ENCODE measurements at places on chromosomes 13 and 19.

DNA sequence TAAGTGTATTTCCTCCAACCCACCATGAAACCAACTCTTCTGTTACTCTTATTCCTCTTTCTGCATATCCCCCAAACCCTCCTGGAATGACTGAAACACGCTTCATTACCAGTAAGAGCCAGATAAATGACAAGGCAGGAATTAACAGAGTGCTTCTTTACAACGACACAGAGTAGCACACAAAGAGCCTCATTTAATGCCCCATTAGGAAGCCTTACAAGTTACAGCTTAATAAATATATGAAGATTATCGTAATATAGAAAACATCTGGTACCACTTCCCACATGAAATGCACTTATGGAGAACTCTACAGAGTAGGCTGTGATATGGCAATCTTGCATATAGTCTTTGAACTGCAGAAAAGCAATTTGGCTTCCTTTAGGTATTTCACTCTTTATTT, 116.8 kb downstream of the ENOX1 start:
- DNase-seq: no peak

DNA sequence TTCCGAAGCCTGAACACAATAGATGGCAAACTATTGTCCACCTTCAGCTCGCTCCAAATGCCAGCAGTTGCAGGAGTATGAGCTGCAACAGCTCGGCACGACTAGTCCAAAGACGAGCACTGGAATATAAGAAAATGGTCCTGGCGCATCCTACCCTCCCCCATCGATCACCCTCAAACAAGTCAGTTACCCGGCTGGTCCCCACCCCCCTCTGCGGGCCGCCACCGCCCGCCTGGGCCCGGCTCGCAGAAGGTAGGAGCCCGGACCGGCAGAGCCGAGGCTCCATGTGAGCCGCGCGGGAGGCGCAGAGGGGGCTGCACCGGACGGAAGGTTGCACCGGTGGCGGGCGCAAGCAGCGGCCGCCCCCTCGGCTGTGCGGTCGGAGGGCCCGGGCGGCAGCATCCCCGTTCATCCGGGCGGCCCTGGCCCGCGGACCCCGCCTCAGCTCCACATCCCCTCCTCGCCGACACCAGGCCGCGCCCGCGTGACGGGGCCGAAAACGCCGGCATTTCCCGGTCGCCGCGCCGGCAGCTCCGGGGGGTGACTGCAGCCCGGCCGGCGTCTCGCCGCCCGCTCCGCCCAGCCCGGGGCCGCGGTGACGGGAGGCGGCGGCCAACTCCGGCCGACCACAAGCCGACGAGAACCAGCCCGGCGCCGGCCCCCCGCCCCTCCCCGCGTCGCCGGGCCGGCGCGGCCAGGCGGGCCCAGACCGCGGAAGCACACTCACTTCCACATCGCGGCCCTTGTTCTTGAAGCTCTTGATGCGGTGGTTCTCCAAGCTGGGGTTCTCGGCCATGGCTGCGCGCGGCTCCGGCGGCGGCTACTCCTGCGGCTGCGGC, 552 bp downstream of the KPNA3 start:
- DNase-seq: peak; percentile 19

GRCh38 chr19:49758292-49758691, 4.8 kb downstream of the TSKS start:
- no peak for DNase-seq

GRCh38 chr19:54694648-54695047, 29.6 kb upstream of the KIR3DL3 start:
- DNase-seq: no peak

- no peak for DNase-seq
Observed at GRCh38 chr13:110173247-110173818, 133.6 kb downstream of the COL4A1 start.

DNA sequence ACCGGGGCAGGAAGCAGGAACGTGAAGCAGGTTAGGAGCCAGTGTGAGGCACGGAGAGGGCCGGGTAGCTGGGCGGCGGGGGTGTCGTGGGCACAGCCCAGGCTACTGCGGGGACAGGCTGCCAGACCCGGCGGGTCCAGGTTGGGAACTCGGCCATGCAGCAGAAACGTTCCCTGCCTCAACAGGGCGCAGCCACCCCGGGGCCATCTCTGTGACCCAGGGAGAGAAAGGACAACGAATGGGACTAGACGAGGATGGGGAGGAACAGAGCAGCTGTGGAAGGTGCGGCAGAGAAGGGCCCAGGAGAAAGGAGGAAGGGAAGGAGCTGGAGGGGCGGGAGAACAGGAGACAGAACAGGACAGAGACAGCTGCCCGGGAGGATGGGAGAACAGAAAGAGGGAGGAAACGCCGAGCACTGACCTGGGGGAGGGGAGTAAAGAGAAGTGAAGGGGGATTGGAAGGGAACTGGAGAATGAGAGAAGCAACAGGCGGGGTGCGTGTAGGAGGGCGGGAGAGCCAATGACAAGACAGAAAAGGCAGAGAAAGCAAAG, 12.9 kb upstream of the GARIN5A start:
- DNase-seq: no peak

- DNase-seq: no peak
Observed at GRCh38 chr13:75986818-75987217, 350.7 kb downstream of the LMO7 start.

DNA sequence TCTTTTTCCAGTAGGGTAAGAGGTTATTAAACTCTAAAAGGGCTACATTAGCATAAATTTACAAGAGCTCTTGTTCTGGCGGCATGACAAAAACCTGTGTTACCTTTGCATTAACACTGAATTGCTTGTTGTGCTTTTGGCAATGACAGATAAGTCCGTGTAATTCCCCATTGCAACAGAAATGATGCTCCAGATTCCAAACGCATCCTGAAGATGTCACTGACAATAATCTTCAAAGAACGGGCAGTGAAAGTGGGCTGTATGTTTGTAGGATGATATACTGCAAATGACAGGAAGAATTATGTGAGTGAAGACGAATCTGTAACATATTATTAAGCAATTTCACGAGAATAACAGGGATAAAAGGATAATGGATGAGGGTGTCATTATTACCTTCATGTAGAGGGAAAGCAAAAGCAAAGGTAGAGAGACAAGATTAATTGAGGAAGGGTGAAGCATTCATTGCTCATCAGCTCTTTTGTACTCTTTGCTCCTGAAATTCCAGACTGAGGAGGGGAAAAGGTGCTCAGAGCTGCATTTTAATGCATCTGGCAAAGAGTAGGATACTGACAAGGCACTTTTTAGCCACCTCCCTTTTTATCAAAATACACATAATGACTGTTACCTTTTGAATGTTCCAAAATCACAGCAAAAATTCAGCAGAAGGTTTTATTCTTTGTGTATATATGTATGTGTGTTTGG, 38.5 kb upstream of the MAB21L1 start:
- DNase-seq: peak; percentile 53

GRCh38 chr19:48560095-48560530, 8.1 kb downstream of the SULT2B1 start:
- DNase-seq: no peak

DNA sequence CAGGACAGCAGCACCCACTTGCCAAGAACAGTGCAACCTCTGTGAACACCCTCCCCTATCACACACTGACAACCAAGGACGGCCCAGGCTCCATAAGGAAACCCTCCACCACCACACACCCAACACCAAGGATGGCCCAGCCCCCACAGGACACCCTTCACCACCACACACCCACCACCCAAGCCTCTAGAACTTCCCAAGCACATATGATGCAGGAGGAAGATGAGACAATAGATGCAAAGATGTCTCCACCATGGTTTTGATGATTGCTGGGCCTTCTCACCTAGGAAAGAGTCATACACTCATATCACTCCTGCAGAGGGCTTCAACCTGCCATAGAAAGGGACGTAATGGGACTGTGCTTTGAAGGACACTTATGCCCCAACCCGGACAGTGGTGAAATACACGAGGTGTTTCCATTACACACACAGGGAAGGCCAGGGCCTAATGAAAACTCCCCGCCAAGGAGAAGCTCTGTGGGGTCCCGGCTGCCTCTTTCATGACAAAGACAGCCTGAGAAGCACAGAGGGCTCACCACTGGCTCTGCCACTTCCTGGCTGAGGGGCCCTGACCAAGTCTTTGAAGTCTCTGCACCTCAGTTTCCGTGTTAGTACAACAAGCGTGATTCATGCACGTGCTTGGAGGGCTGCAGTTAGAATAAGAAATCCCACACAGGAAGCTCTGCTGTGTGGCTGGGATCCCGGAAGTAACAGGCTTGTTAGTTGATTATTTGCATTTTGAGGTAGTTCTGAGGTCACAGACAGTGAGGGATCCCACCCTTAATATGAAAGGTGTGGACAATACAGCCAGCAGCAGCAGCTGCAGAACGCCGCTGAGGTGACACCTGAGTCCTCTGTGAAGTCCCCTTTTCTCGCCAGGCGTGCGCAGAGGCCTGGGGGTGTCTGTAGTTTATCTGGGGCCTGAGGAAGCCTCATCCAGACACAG, 61.9 kb upstream of the ATP12A start:
- DNase-seq: no peak

GRCh38 chr13:40379196-40379595, 287.2 kb downstream of the FOXO1 start:
- no peak for DNase-seq

GRCh38 chr19:47608969-47609905, at the start of gene BICRA:
TSS of gene BICRA (plus strand) at chr19:47609134. CDS start at chr19:47673575, 64,441 bp downstream.
- peak; percentile 81 for DNase-seq

DNA sequence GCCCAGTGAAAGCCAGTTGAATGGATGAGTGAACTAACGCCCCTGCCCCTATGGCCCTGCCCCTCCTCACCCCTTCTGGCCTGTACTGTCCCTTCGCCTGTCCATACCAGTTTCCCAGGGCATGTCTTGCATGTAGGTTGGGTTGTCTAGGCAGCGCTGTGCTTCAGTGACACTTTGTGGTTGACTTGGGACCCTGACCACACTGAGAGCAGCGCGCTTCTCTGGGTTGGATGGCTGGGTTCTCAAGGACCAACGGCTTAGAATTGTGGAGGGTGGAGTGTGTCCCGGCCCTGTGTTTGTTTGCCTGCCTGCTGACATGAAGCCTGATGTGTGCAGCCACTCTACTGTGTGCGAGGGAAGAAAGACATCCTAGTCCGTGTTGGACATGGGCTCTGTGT, 15.8 kb downstream of the GATAD2A start:
- no peak for DNase-seq

Measured in COR-L47 (cell line).